Nucleus accumbens (tissue), 56 donors: ENCODE measurements at places on chromosomes 13 and 19.

DNA sequence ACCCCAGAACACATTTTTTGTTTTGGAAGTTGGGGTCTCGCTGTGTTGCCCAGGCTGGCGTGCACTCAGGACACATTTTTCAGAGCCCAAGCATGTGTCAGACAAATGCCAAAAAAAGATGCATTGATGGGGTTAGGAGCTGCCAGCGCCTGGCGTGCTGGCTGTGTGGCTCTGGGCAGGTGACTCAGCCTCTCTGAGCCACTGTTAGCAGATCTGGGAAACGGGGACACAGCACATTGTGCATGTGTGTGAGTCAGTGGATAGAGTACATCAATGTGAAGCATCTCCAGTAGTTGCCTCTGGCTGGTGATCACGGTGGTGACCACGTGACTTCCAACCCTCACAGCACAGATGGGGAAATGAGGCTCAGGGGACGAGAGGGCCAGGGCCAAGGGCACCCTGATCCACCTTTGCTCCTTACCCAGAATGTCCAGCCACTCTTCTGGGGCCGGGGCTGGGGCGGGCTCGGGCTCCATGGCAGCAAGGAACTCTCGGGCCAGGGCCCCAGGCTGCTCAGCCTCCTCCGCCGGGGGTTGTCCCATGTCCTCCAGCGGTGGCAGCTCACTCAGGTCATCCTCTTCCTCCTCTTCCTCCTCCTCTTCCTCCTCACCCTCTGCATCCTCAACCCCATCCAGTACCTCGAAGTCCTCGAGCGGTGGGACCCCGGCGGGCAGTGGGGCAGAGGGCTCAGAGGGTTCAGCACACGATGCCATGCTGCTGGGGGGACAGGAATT lies 1.9 kb downstream of the FKBP8 start:
- DNase-seq, result no peak

DNA sequence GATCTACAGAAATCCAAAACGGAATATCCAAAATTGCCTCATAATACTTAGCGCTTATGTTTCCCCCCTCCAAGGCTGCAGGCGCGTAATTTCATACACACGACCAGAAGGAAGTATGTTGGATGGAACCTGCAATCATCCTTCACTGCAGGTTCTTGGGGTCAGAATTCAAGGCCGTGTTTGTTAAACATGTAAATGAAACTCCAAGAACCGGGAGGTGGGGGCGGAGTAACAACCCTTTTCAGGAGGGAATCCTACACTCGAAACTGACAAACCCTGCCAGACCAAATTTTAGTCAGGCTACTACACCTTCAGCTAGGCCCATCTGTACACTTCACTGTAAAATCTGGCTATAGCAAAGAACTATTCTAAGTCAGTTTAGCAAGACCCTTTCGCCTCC lies 1.3 kb downstream of the ZNF607 start:
- DNase-seq, result no peak

DNA sequence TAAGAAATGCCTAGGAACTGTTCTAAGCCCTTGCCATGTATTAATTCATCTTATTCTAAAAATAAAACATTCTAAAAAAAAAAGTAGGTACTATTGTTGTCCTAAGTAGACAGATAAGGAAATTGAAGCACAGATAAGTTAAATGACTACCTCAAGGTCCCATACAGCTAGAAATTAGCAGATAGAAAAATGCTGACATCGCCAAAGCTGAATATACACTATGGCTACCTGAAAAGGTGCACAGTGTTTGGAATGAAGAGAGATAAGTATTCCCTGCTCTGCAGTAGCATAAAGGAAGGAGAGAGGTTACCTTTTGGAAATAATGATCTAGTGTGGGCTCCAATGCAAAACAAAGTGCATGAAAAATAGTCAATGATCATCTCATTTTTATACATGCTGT lies 65.3 kb downstream of the DCT start:
- no peak for DNase-seq

DNA sequence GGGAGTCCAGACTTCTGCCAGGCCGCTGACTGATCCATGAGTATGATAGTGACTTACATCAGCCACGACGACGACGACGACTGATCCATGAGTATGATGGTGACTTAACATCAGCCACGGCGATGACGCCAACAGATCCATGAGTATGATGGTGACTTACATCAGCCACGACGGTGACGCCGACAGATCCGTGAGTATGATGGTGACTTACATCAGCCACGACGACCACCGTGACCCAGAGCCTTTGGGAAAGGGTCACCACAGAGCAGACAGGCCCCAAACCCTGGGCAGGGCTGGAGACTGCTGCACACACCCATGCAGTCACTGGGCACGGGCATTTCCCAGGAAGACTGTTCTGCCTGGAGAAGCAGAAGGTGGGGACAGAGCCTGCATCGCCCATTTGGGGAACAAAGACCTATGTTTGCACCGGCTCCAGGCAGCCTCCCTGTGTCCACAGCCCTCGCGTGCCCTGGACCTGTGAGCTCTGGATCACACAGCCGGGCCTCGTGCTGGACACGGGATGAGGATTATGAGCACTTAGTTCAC lies 130.9 kb upstream of the SPACA7 start:
- no peak for DNase-seq

DNA sequence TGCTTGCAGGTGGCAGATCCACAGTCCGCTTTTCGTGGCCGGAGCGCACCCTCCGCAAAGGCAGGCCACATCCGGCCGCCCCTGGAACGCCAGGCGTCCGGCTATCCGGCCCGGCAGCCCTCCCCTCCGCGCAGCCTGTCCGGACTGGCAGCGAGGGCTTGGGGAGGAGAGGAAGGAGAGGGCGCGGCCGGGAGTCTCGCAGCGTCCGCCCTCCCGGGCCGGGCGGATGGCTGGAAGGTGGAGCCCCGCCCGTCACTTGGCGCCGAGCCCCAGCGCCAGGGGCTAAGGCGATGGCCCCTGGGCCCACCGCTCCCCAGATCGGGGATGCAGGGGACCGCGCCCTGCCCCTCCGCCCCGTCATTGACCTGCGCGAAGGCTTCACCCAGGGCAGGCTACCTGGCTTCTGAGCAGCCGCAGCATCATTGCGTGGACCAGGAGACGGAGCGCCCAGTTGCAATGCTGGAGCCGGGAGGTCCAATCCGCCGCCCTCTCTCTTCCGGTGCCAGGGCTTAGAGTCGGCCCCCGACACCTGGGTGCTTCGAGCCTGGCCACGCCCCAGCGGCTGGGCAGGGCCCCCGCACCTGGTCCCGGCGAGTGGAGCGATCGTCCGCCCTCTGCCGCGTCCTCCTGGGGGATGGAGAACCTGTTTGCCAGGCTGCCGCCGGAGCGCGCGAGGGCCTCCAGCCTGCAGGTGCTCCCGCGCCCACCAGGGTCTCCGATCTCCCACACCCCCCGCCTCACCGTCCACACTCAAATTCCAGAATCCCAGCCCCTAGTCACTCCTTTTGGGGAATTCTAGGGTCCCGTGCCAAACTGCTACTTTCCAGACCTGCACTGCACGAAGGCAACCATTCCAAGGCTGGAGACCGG lies at the start of gene FUT1:
Gene FUT1 (minus strand): TSS at position 146 of the 870 bp plus-strand sequence. CDS start 1,360 bp downstream, outside the sequence.
- DNase-seq, result no peak

DNA sequence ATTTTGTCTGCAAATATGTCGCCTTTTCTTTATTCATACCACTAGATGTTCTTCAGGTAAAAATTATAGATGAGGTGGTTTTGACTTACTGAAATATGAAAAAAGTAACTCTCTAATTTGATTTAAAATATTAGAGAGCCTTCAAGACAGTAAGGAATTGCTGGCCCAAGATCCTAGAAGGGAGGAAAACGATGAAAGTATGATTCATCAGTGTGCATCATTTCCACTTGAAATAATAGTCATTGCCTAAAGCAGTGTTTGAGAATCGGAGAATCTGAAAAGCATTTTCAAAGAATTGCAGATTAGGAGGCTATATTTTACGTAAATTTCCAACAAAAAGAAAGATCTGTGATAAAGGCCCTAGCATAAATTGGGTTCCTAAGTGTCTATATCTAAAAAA lies 1707.9 kb upstream of the PRR20A start:
- no peak for DNase-seq

GRCh38 chr19:48934837-48935236 lies 1.3 kb downstream of the DHDH start:
- no peak for DNase-seq

GRCh38 chr19:54662730-54663129 lies at the start of gene LILRB4:
LILRB4 (plus strand) TSS chr19:54662985; CDS start chr19:54663034, 49 bp downstream.
- no peak for DNase-seq

DNA sequence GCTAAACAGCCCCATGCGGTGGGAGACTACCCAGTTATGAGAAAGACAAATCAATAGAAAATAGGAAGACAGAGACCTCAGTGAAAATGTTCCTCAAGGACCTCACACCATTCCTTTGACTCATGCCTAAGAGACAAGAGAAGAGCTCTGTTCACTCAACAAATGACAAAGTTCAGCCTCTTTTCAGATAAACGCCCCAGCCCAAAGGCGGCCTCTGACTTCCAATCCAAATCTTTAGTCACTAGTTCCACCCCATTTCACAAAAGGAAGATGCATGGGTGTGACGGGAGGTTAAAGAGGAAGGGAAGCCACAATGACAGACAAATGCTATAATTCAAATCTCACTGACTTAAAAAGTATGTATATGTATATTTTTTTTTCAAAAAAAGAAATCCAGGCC lies 8.1 kb downstream of the CARS2 start:
- no peak for DNase-seq
